ENCODE measurements at places on chromosomes 3 and 15.

- DNase-seq: no peak
Measured at GRCh38 chr3:48845170-48845569, 2.5 kb downstream of the PRKAR2A start.

- DNase-seq: no peak
Measured at GRCh38 chr3:128315313-128315712, 151.4 kb downstream of the DNAJB8 start.

GRCh38 chr3:71919572-71919971 is 134.6 kb upstream of the PROK2 start:
- no peak for DNase-seq

- no peak for DNase-seq
Measured at GRCh38 chr3:37819591-37819990, 42.1 kb upstream of the CTDSPL start.

- DNase-seq: no peak
Measured at GRCh38 chr3:42288385-42288784, 22.4 kb upstream of the CCK start.

DNA sequence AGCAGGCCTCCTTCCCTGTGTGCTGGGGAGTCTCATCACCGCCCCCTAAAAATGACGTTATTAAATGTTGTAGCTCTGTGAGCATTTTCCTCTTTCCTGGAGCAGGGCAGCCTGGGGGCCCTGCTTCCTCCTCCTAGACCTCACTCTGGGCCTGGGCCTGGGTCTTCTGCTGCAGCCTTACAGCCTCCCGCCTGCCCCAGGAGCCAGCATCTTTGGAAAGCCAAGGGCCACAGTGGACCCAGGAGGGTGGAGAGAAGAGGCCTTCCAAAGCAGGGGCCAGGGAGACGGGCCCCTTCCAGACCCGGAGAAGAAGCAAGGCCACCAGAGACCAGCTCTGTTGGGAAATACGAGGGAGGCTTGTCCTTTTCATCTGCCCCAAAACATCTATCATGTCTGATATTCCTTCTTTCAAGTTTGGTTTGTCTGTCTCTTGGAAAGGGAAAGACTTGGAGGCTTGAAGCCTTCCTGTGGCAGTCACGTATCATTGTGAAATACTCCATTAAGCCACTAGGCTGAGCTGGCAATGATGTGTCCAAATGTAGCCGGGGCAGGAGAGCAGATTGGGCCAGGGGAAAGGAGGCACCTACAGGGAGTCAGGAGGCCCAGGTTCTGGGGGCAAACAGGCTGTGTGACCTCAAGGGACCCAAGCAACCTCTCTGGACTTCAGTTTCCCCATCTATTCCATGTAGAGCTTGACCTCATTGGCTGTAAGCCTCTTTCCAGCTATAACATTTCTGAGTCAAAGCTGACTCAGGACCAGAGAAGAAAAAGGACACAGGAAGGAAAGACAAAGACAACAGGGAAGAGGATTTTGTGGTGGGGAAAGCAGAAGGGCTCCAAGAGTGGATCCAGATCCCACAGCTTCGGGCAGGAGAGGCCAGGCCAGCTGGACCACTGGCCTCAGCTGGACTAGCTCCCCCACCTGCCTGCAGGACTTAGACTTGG is 31.1 kb downstream of the CYP11A1 start:
- DNase-seq: no peak

GRCh38 chr3:61848885-61849284 is 287.5 kb downstream of the PTPRG start:
- DNase-seq: no peak

DNA sequence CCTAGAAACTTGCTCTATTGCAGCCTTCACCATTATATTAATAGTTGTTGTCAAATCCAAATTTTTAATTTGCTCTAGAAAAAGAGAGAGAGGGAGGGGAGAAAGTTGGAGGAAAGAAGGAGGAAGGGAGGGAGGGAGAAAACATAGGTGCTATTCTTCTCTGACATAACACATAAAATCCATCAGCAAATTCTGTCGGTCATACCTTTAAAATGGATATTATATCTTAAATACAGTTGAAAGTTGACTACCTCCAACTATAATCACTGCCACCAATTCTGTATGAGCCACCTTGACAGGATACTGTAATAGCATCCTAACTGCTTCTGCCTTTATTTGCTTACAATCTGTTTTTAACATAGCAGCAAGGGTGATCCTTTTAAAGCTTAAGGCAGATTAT is 314.7 kb upstream of the ALCAM start:
- DNase-seq: no peak

GRCh38 chr3:43870120-43870519 is 179.4 kb downstream of the ABHD5 start:
- DNase-seq: no peak

GRCh38 chr15:42082141-42082540 is 12.2 kb downstream of the PLA2G4D start:
- DNase-seq: no peak

DNA sequence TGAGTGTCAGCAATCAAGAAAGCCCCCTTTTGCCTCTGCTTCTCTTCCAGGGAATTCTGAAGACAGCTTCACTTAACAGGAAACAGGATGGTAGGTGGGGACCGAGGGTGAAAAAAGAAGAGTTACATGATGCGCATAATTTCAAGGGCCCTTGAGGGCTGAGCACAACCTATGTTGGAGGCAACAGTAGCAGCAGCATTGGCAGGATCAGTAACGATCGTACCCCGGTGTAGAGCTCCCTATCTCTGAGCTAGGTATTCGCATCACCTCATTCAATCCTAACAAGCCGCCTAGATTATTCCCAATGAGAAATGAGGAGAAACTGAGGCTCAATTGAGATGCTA is 432 bp upstream of the RAD54L2 start:
- no peak for DNase-seq

DNA sequence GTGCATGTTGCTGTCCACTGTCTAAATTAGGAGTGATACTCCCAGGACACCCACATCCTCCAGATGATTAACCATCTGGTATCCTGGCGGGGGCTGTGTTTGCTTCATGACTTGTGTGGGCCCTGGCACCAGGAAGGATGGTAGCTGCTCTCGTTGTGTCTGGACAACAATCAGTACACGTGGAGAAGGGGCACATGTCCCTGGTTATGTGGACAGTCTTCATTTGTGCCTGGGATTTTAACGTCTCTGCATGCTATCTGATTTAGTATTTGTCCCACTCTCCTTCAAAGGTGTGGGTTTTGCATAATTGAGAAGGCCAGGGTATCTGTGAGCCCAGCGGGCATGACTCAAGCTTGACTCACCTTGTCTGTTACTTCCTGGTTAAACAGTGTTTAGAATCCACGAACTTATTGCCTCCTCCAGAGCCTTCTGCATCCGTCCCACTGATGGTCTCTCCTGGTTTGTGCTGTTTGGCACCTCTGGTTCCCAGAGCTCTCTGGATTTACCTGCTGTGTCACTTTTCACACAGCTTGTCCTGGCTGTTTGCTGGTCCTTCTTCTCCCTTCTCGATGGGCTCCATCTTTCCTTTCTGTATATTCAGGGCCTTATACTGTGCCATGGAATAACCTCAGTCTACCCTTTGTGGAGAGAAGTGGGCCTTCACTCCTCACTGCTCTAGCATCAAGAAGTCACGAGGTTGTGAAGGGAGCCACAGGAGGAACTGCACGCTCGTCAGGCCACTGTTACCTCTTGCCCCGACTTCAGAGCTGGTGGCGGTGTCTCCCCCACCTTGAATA is 32.5 kb downstream of the ARNT2 start:
- DNase-seq: no peak

DNA sequence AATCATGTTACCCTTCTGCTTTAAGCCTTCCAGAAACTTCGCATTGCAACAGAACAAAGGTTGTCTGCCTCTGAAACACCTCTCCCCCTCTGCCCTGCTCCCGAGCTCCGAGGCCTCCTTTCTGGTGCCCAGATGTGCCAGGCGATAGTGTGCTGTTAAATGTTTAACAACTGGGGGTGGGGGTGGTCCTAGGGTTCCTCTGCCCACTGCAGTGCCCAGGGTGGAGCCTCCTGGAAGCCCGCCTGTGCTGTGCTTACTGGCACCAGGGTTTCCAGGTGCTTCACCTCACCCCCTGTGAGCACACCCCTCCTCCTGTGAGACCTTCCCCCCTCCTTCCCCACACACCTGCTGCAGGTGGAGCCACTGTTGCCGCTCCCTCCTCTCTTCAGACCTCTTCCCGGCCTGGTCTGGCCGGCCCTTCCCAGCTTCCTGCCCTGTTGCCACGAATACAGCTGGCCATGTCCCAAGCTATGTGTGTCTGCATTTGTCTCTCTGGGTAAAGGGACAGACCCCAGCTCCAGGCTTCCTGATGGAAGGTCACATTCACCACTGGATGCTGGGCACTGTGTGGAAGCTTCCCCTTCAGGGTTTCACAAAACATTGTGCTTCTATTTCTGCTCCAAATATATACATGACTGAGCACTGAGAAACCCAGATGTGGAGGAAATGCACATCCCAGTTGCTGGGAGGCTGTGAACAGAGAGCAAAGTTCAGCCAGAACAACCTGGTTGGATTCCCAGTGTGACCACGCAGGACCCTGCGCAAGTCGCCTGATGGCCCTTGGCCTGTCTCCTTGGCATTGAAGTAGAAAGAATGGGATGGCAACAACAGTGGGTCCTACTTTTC is 37.2 kb downstream of the MGLL start:
- DNase-seq: no peak

DNA sequence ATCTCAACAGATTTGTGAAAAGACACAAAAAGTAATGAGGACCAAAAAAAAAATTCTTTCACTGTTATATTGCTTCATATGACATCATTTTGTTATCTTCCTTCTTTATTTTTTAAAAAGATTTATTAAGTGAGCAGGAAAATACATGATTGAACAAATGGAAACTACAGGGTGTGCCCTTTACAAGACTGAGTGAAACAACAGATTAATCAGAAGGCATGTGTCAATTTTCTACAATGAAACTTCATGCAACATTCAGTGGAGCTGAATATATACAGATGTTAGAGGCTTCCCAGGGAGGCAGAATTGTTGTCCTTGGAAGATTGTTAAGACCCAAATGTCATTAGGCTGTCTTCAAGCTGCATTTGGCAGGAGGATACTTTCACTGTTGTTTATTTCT is 28.4 kb upstream of the SLC2A2 start:
- no peak for DNase-seq

GRCh38 chr3:76367281-76367680 is 581.9 kb upstream of the ZNF717 start:
- DNase-seq: no peak

- DNase-seq: no peak
Measured at GRCh38 chr3:126858401-126858800, 124.5 kb upstream of the PLXNA1 start.

DNA sequence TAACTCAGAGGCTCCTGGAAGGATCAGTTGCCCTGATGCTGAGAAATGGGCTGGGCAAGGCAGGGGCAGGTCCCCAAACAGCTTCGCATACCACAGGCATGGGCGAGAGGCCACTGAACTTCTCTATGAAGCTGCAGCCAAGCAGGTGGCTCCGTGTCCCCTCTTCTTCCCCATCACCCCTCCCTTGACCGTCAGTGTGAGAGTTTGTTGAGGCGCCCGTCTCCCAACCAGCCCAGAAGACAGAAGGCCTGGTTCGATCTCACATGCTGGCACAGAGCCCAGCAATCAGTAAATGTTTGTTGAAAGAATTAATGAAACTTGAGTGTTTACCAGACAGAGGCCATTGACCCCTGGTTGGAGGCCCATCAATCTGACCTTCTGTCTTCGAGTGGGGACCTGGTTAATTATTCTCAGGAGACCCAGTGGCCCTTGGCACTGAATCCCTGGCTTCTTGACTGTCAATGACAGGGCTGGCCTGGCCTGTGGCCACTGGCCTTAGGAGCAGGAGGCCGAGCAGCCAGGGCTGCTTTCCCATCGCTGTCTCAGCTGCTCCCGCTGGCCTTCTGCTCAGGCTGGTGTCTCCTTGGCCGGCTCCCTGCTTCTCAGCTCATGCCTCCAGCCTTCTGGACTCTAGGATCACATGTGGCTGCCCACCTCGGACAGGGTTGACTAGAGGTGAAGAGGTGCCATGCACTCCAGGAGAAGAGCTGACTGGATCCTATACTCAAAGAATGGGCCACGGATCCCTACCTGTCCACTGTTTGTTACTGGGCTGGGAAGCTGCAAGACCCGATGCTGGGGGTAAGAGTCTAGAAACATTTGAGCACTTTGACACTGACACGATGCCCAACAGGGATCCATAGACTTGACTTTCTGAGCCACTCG is 113.4 kb downstream of the ASB7 start:
- no peak for DNase-seq

- no peak for DNase-seq
Measured at GRCh38 chr3:6168256-6168655, 692.7 kb upstream of the GRM7 start.

DNA sequence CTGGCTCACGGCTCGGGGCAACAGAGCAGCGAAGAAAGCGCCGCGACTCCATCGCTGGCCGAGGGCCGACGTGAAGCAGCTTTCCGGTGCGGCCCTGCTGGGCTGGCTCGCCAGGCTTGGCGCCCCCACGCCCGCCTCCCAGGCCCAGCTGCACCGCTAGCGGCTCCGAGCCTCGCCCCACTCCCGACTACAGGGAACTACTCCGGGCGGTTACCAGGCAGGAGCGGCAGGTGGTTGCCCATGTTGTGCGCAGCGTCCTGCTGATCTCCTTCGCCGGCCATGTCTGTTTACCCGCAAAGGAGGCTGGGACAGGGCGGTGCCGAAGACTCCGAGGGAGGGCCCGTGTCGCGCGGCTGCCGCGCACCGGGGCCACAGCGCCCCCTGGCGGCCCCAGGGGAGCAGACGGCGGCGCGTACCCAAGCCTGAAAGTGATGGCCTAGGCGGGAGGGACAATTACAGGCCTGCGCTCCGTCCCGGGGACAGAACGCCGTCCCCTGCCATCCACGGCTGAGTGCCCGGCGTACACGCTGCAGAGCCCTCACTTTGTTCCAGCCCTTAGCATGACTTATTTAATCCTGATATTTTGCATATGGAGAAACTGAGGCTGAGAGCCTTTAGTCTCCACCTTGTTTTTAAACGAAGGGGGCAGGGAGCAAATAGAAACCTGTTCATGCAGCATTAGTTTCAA is at the start of gene CRBN:
Gene CRBN, minus strand, starts transcription at position 285 of the 688 bp plus-strand sequence. Its CDS starts 4 bp downstream, at position 281.
- DNase-seq: peak; percentile 83

GRCh38 chr3:173275740-173276139 is 121.8 kb upstream of the NLGN1 start:
- DNase-seq: no peak

DNA sequence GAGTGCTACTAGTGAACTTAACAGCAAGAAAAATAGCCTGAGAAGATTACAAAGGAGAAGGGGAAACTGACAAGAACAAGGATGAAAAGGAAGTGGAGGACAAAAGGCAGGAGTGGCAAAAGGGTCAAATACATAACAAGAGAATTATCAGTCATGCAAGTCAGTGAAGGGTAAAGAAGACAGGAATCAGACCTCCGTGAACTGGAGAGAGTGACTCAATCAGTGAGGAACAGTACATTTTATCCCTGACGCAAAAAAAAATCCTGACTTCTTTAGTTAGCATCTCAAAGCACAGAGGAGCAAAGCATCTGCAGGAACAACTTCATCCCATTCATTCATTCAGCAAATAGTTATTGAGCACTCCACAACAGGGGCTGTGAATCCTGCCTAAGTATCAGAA is 97.8 kb downstream of the SST start:
- no peak for DNase-seq

- DNase-seq: no peak
Measured at GRCh38 chr3:51338632-51339031, 46.5 kb upstream of the MANF start.

GRCh38 chr3:28188686-28189085 is 52.7 kb upstream of the CMC1 start:
- DNase-seq: no peak

All from stimulated activated CD4-positive, alpha-beta T cell treated with anti-CD3 and anti-CD28 coated beads, Interleukin-15, amount 100 ng/mL, for 1 hour (primary cell).